HCT116 (cell line): ENCODE measurements at places on chromosomes 2 and 18. TPM values are rescaled to one million over a fixed set of nuclear protein-coding genes. Genes with fewer than 3 reads are reported as not detected.

Gene PRSS56
- not detected for total RNA-seq

Gene KIF1A
- 0.27 TPM for total RNA-seq

Gene NPAS2
- total RNA-seq = 20.4 TPM

Gene GBX2
- total RNA-seq = 5.9 TPM

Gene SCYGR4
- total RNA-seq = not detected

Gene DNAH6
- 1.6 TPM for total RNA-seq

Gene SCN1A
- total RNA-seq = not detected

Gene ANKRD29
- total RNA-seq = 8.8 TPM

Gene EVA1A
- total RNA-seq = 2.8 TPM

Gene REEP1
- 5.9 TPM for total RNA-seq

Gene QPCT
- total RNA-seq = not detected

Gene LIPG
- total RNA-seq = 2.6 TPM

Gene MAP3K19
- total RNA-seq = not detected

Gene STEAP3
- 32.3 TPM for total RNA-seq

Gene DYNAP
- total RNA-seq = not detected

Gene CXCR4
- 1.3 TPM for total RNA-seq

Gene AOX1
- total RNA-seq = 0.71 TPM

Gene CHRNA1
- total RNA-seq = not detected

Gene CCDC85A
- total RNA-seq = 0.10 TPM

Gene ANKRD23
- total RNA-seq = 1.4 TPM

Gene LAMA1
- total RNA-seq = 0.05 TPM

Gene CNTNAP5
- not detected for total RNA-seq

Gene GAREM1
- total RNA-seq = 11.1 TPM

Gene NOL4
- total RNA-seq = not detected

Gene LONRF2
- total RNA-seq = 1.6 TPM

Gene LYPD1
- not detected for total RNA-seq
